ENCODE measurements at places on chromosomes 5 and 9. TPM values are rescaled to one million over a fixed set of nuclear protein-coding genes. Genes with fewer than 3 reads are reported as not detected.

- DNase-seq: no peak
Observed at GRCh38 chr5:173839117-173839713, 48.9 kb upstream of the CPEB4 start.

GRCh38 chr5:124481419-124481818, 265.0 kb downstream of the ZNF608 start:
- DNase-seq: no peak

DNA sequence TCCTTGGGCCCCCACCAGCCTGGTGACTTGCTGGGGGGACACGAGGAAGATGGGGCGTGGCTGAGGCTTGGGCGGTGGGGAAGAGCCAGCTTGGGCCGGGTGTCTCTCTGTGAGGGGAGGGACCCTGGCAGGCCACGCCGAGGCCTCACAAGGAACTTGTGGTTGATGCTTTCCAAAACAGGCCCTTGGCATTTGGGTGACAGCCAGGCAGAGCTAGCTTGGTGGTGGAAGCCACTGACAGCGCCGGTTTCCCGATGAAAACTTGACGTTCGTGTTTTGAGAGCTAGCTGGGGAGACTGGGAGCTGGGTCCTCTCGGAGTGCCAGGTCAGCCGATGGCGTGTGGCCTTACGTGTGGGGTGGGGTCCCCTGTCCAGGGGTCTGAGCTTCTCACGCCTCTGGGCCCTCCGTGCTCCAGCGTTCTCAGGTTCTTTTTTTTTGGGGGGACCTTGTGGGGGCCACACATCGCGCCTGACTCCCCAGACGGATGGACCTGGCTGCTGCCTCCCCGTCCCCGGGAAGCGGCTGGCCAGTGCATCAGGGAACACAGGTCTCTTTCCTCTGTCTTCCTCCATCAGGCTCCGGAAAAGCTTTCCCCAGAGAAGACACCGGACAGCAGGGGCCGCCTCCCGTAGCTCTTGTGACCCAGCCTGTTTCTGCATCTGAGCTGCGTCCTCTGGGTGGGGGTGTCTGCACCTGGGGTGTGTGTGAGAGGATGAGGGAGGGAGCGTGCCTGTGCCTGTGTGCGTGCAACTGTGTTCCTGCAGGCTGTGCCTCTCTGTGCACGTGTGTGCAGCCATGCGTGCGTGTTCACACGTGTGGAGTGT, 129.3 kb upstream of the LPCAT1 start:
- no peak for DNase-seq

DNA sequence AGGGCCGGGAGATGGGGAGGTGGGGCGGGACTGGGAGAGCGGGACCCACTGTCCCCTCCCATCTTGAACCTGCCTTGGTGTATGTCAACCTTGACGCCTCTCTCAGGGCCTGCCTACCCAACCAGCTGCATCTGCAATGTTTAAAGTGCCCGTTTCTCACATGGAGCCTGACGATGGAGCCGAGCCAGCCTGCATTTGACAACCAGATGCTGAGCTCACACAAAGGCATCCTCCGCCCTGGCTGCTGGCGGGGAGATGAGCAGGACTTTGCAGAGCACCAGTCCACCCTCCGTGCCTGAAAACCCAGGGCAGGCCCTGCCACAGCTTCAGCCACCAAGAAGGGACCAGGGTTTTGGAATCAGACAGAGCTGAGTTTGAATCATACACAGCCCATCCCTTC, 141.1 kb upstream of the SMIM23 start:
- no peak for DNase-seq

DNA sequence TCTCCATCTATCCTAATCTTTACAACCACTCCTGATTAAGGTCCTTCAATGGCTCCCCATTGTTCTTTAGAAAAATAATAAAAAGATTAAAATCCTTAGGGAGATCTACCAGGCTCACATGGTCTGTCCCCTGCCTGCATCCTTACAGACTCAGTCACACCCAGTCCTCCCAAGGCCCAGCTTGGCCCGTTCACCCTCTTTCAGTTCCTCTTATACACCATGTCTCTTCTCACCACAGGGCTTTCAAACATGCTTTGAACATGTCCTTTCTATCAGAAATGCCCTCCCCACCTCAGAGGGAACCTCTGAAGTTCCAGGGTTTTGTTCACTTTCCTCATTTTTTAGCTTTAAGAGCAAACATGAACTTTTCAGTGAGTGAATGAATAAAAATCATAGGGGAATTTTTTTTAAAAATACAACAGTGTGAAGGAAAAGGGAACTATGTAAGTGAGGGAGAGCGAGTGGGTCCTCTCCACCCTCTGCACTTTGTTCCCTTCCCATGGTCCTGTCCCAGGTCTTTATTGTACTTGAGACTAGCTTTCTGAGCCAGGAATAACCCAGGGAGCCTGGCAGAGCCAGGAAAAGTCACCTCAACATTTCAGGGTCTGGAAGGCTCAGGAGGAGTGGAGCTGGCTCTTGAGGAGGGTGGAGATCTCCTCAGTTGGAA, 55.3 kb downstream of the TRPC7 start:
- DNase-seq: no peak

GRCh38 chr9:110076894-110077725, 130.8 kb downstream of the C9orf152 start:
- DNase-seq: no peak

- no peak for DNase-seq
Observed at GRCh38 chr9:2413160-2413805, 208.3 kb upstream of the VLDLR start.

- DNase-seq: no peak
Observed at GRCh38 chr9:8640761-8641160, 841.2 kb upstream of the DMAC1 start.

- no peak for DNase-seq
Observed at GRCh38 chr5:179357031-179357430, 11.8 kb upstream of the ADAMTS2 start.

GRCh38 chr5:23864786-23865185, 357.4 kb downstream of the PRDM9 start:
- no peak for DNase-seq

DNA sequence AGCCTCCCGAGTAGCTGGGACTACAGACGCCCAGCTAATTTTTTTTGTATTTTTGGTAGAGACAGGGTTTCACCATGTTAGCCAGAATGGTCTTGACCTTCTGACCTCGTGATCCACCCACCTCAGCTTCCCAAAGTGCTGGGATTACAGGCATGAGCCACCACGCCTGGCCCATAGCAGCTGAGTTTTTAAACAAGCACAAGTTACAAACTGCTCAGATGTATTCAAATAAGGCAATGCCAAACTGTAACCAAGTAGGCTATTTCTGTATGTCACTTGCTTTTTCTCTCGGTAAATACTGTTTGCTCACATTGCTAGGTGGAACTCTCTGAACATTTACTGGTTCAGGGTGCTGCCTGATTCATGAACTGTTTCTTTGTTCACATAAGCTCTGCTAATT, 799.3 kb upstream of the NUDT12 start:
- DNase-seq: no peak

DNA sequence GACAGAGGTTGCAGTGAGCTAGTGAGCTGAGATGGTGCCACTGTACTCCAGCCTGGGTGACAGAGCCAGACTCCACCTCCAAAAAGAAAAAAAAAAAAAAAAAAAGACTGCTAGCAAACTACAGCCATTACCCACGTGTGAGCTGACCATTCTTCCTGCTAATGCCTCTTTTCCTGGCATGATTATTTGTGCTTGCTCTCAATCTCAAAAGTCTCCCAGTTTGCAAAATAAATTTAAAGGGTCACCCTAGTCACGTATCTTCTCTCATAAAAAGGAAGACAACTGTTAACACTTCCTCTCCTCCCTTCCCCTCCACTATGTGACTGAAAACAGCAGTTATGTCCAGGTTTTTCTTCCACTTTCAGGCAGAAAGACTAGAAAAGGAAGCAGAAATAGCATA, 37.2 kb downstream of the TRIM36 start:
- no peak for DNase-seq

GRCh38 chr9:135662758-135663450, at the start of gene LCN9:
LCN9 (plus strand) TSS chr9:135663309; CDS start chr9:135663322, 13 bp downstream.
- DNase-seq: no peak

DNA sequence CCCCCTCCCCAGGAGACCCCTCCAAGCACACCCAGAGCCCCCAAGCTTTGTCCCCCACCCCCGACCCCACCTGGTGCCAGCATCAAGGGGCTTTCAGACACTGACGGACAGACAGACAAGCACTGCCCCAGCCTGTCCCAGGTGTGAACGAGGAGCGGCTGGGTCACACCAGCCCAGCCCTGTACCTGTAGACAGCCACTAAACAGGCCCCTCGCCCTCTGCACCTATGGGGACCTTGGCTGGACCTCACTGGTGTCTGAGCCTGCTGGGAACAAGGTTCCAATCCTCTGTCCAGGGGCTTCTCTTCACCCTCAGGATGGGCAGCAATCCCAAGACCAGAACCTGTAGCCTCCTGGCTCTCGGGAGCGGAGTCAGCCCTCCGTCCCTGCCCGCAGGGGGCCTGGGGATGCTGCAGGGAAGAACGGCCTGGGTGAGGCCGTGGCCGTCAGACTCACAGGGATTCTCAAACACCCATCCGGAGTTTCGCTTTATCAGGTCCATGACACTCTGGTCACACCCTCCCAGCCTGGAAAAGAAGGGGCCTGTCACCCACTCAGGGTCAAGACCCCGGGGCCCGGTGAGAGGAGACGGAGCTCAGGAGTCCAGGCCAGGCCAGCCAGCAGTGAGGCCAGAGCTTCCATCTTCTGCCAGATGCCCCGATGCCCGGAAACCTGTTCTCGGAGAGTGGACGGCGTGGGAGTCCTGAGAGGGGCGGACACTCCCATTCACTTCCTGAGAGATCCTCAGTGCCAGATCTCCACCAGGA, 2.8 kb downstream of the LCN6 start:
- DNase-seq: no peak

- no peak for DNase-seq
Observed at GRCh38 chr9:117170567-117170966, 244.3 kb downstream of the ASTN2 start.

DNA sequence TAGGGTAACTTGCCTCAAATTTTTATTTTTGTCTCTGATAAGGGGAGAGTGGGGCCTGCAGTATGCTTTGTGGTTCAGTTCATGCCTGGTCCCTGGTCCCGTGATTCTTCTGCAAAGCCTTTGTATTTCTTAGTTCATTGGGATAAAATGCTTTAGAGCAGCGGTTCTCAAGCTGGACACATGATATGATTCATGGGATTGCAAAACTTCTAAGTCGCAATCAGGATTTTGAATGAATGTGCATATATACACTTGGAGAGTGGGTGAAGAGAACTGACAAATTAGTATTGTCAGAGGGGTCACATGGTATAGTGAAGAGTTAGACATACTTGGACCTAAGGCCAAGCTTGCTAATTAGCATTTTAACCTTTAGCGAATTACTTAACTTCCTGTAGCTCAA, 265.4 kb upstream of the KLF9 start:
- no peak for DNase-seq

The EPB41L4B gene
- 115 TPM for total RNA-seq

The CTNND2 gene
- not detected for total RNA-seq

The PHF24 gene
- total RNA-seq: not detected

The SCGB3A2 gene
- not detected for total RNA-seq

The PAPPA gene
- 0.96 TPM for total RNA-seq

The NOXA1 gene
- 50.5 TPM for total RNA-seq

The FGFR4 gene
- total RNA-seq: 21.4 TPM

The UGT3A2 gene
- not detected for total RNA-seq

The RNF183 gene
- not detected for total RNA-seq

Measured in transverse colon (tissue), 4 donors.